ENCODE measurements at places on chromosomes 4 and X. TPM values are rescaled to one million over a fixed set of nuclear protein-coding genes. Genes with fewer than 3 reads are reported as not detected.

FGFBP1 gene
- 1.4 TPM for total RNA-seq

CSAG1 gene
- total RNA-seq, result not detected

FGF13 gene
- total RNA-seq, result 18.0 TPM

DNA sequence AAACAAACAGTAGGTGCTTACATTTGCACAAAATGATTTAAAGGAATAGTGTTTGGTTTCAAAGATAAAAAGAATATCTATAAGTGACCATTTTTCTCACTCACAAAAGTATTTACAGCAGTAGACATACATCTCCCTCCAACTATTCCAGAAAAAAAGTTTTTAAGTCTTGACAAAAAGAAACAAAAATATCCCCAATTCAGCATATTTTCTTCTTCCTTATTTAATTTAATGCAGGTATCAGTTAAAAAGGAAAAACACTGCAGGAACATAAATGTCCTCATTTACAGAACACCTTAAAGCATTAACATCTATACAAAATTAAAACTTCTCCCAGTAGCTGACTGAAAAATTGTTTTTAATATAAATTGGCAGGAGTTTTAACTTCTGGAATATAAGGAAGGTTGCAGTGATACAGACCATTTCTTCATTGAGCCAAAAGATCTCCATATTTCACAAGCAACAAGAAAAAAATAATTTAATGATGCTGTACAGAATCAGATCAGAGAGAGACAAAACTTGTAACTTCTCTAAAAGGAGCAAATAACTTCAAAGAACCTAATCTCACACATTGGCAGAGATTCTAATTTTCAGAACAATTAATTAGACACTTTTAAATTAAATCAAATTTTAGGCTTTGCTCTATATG is 4.3 kb downstream of the MAB21L2 start:
- no peak for DNase-seq

GRCh38 chr4:186190581-186191199 is 677 bp upstream of the CYP4V2 start:
- DNase-seq, result peak; percentile 33

GRCh38 chr4:98341309-98341708 is 80.1 kb downstream of the RAP1GDS1 start:
- no peak for DNase-seq
